ENCODE measurements at places on chromosomes 6 and 20.

- no peak for DNase-seq
Observed at GRCh38 chr6:73362869-73363536, 545 bp downstream of the KHDC3L start.

- DNase-seq = no peak
Observed at GRCh38 chr6:26743157-26743821, 83.7 kb upstream of the ZNF322 start.

DNA sequence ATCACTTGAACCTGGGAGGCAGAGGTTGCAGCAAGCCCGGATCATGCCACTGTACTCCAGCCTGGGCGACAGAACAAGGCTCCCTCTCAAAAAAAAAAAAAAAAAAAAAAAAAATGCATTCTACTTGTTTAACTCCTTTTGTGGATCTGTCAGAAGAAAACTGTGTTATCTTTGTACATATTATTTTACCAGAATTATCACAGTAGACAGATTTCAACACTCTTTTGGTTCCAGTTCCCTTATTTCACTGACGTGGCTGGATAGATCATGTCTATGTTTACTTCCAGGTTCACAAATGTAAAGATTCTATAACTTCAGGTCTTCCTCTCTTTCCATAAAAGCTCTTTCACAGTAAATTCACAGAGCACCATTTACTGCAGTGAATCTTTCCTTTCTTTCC is 18.4 kb downstream of the NUDT3 start:
- no peak for DNase-seq

GRCh38 chr6:158322400-158322723 is 10.1 kb downstream of the TULP4 start:
- DNase-seq = no peak

DNA sequence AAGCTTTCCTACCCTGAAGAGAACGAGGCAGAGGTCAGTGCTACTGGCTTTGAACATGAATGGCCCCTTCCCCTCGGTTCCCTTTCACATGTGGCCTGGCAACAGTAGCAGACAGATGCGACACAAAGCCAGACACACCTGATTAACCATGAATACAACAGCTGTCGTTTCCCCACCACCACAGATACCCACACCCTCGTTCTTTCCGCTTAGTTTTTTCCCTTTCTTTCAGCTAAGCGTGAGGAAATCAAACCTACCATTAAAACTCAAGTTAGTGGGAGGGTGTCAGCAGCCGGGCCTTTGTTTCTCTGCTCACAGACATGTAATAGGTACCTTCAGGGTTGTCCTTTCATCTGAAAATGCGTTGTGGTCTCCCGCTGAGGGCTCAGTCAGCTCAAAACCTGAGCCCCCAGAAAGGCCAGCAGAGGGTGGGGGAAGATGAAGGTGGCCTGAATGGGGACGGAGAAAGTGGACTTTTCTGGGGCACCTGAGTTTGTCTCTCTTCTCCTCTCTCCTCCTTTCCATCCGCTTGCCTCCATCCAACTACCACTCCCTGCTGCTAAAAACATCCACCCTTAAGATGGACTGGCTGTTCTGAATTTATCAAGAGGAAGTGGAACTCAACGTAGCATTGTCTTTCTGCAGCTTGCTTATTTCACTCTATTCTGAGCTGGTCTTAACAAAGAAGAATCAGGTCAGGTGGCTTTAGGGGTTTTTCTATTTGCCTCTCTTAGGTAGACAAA is 516.6 kb upstream of the JARID2 start:
- DNase-seq = no peak

GRCh38 chr6:119129968-119130484 is 51.6 kb upstream of the FAM184A start:
- peak; percentile 59 for DNase-seq

DNA sequence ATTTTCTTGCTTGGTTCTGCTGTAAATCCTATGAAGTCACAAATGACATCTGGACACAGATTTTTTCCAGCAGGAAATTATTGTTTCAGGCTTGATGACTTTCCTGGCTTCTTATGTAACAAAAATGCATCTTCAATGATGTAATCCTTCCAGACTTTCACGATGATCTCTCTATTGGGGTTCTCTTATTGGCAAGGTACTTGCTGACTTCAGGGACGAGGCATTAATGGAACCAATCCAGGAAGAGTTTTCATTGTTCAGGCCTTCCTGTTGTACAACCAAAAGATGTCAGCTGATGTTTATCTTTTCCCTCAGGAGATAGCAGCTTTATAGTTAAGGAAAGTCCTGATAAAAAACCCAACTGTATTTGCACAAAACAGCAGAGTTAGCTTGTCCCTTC is 118.5 kb upstream of the MMS22L start:
- DNase-seq = peak; percentile 13

DNA sequence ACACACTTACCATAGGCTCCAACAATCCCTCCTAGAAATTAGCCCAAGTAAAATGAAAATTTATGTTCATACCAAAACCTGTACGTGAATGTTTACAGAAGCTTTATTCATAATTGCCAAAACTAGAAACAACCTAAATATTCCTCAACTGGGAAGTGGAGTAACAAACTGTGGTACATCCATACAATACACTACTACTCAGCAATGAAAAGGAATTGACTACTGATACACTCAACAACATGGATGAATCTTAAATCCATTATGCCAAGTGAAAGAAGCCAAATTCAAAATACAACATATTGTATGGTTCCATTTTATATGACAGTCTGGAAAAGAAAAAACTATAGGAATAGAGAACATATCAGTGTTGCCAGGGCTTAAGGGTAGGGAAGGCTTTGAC is 19.7 kb upstream of the MMP24 start:
- DNase-seq = no peak

- peak; percentile 65 for DNase-seq
Observed at GRCh38 chr6:162032620-162033019, 694.9 kb downstream of the PRKN start.

DNA sequence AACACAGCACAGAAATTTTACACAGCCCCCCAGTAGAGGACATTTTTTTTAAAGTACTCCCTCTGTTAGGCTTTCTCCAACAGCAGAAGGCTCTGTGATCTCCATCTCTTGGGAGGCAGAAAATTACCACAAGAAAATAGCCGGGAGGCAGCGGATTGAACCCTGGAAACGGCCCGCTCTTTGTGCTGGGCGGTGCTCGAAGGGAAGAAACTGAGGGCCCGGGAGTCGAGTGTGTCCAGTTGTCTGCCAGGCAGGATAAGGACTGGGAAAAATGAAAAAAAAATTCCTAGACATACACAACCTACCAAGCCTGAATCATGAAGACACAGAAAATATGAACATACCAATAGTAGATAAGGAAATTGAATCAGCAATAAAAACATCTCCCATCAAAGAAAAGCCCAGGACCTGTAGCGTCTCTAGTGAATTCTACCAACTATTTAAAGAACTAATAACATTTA is 31.5 kb downstream of the POM121L2 start:
- DNase-seq = no peak

DNA sequence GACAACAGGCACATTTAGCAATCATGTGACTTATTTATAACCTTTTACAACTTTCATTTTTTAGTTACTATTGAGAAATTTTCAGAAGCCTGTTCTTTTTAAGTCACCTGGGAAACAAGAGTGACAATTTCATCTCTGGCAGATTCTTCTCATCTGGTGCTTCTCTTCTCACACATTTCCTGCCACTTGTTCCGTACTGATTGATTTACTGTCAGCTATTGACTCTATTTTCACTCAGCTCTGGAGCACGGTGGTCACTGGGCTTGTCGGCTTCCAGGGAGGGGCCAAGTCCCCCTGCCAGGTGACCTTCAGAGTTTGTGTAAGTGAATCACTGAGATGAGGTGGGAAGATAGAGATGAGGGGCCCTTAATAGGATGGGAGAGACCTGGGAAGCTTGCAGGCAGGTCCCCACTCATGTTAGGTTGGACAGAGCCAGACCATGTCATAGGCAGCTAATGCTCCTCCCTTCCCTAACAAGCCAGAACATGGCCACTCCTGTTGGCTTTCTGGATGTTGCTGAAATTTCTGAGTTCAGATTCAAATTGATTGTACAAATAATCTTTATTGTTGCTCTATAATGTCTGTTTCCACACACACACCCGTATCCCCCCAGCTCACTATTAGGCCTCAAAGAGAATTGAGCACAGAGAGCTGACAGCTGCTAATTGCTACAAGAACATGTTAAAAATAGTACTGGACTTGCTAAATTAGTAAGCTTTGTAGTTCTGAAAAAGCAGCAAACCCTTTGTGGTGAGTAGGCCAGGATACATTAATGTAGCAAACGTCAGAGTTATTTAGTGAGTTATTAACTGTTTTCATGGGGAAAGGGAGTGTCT is 13.3 kb downstream of the DUSP22 start:
- no peak for DNase-seq

GRCh38 chr6:2763876-2764540 is 1.2 kb upstream of the WRNIP1 start:
- no peak for DNase-seq

- peak; percentile 57 for DNase-seq
Observed at GRCh38 chr6:83252719-83253118, 59.6 kb downstream of the RWDD2A start.
